ENCODE measurements at places on chromosomes 2 and 18.

DNA sequence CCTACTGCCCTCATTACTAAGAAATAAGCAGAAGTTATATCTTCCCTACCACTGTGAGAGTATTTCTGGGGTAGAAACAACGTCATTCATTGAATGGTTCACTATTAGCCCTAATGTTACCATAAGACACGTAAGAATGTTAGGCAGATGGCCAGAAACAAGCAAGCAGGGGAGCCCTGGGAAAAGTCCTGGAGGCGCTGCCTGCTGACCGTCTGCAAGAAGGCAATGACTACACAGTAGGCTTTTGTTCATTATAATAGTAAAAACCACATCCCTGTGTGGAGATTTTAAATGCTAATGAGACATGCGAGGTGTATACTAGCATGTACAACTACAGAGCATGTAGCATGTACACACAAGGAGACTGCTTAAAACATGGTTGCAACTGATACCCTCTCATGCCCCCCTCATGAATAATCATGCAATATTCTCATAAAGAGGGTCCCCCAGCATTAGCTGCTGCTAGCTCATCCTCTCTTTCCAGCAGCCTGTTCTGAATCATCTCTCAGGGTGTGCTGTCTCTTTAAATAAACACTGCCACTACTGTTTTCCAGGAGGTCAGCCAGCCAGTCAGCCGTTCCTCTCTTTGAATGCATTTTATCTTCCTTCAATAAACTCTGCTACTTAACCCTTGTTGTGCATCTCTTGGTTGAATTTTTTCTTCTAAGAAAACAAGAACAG is 23.6 kb downstream of the SUCLG1 start:
- DNase-seq, result no peak

DNA sequence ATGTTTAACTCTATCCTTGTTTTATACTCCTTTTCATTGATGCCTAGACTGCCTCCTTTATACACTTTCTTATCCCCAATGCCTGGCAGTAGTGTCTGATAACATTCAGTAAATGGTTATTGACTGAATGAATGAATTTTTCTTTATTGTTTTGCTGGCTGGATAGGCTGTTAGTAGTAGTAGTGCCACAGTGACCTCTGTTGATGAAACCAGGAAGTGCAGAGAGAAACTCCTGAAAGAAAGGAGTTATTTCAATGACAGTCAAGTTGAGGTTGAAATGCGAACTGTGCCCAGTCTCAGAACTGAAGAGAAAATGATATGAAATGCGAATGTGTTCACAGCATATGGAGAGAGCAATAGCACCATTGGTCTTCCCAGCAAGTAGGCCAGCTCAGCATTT is 26.8 kb upstream of the SLC9A2 start:
- no peak for DNase-seq

GRCh38 chr2:68018727-68019126 is 44.1 kb downstream of the C1D start:
- no peak for DNase-seq

DNA sequence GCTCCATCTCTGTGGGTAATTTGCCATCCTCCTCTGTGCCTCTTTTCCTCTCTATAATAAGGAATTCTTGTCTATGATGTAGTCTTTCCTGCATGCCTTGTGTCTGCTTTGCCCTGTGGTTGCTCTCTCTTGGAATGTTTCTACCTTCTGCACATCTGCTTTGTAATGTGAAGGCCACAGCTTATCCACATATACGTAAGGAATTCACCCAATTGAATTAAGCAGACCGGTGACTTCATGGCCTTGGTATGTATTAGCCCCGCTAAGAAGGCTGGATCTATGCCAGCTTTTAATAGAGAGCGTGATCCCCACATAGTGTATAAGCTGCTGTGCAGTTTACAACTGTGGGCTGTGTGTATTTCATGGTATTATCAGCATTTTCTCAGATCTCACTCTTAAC is 274.7 kb downstream of the RNF144A start:
- no peak for DNase-seq

- DNase-seq, result no peak
Observed at GRCh38 chr18:45617284-45617683, 2.0 kb downstream of the SLC14A2 start.

- DNase-seq, result no peak
Observed at GRCh38 chr2:238569507-238570195, 142.9 kb downstream of the ASB1 start.

DNA sequence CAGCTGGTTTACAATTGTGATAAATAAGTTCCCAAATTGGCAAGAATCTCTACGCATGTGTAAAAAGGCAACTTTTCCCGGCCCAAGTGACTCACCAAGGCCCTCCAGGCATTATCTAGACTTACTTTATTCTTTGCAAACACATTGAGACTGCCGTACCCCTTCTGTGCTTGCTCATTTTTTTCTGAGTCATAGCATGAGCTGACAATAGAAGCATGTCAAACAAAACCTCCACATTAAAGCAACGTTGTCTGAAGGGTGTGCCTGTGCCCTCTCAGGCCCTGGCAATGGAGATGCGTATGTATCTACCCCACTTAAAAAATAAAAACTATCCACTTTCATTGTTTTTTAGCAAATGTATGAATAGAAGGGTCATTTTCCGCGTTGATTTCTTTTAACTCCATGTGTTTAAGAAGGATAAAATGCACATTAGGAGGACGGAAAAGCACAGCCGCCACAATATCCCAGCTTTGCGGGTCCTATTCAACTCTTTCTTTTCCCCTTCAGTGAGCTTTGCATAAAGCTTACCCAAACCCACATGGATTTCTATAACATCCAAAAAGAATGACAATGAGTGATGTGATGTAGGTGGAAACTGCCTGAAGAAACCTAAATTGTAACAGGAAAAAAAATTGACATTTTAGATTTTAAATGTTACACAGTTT is 298.2 kb downstream of the CDCA7 start:
- DNase-seq, result no peak

GRCh38 chr2:44462934-44463849 is 101.4 kb downstream of the CAMKMT start:
- DNase-seq, result no peak

DNA sequence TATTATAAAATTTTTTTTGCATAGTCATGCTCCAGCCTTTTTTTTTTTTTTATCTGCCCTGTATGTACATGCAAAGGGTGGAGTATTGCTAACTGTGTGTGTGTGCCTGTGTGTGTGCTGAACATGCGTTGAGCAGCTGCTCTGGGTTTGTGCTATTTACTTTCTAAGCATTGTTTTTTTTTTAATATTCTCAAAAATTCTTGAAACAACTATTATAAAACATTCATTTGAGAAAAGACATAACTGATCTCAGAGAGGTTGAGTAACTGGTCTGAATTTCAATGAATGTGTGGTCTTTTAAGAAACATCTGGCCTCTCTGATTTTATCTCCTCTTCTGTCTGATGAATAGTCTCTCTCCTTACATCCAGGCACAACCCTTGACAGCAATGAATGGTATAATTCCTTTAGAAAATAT is 366.0 kb upstream of the SLC14A2 start:
- DNase-seq, result no peak

DNA sequence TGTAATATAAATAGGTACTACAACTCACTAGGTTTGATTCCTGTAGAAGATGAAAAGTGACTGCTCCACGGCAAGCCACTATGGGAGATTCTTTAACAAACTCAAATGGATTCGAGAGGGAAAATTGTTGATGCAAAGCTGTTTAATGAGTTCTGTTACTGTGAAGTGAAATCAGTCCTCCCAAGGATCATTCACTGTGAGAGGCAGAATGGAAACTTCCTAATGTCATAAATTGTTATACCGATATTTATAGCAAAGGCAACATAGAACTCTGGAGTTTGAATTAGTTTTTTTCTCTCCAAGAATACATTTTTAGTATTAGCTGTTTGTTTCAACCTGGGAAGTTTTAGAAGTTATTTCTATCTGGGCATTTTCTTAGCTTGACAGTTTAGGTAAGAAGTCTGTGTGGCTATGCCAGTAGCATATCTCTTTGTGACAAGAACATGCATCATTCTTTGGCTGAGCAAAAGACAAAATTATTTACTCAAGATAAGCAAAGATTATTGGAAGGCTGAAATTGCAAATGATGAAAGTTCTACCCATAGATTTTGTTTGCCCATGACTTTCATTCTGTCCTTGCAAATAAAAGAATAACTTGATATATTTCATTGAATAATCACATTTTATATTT is 979.7 kb downstream of the DPP10 start:
- no peak for DNase-seq

DNA sequence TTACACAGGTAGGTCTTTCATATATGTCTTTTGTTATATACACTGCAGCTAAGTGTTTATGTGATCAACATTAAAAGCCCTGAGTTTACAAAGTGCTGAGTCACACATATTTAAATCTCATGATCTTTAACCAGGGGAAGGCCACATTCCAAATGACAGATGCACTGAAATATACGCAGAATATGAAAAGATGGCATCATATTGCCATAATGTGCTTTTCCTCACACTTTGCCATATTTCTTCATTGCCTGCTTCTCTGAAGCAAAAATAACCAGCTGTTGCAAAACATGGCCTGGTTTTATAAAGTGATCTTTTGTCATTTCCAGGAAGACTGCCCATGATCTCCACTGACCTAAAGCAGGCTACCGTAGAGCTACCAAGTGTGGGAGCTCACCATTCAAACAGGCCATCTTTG is 93.5 kb upstream of the MAPRE2 start:
- DNase-seq, result no peak

- no peak for DNase-seq
Observed at GRCh38 chr2:219228041-219228910, 1.2 kb downstream of the ATG9A start.

DNA sequence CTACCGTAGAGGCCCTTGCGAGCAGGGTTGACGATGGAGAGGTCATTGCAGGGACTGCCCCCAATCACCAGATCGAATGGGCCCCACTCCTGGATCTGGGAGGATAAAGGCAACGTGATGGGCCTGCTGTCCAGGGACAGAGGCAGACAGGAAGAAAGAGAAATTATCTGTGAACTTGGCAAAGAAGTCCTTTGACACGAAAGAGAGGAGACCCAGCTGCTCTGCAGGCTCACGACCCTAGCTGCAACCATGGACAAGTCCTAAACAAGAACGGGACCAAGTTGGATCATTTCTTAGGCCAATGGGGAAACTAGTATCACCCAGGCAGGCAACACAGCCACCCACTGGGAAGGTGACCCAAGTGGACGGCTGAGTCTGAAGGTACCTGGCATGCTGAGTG is 72.3 kb upstream of the POMC start:
- no peak for DNase-seq

DNA sequence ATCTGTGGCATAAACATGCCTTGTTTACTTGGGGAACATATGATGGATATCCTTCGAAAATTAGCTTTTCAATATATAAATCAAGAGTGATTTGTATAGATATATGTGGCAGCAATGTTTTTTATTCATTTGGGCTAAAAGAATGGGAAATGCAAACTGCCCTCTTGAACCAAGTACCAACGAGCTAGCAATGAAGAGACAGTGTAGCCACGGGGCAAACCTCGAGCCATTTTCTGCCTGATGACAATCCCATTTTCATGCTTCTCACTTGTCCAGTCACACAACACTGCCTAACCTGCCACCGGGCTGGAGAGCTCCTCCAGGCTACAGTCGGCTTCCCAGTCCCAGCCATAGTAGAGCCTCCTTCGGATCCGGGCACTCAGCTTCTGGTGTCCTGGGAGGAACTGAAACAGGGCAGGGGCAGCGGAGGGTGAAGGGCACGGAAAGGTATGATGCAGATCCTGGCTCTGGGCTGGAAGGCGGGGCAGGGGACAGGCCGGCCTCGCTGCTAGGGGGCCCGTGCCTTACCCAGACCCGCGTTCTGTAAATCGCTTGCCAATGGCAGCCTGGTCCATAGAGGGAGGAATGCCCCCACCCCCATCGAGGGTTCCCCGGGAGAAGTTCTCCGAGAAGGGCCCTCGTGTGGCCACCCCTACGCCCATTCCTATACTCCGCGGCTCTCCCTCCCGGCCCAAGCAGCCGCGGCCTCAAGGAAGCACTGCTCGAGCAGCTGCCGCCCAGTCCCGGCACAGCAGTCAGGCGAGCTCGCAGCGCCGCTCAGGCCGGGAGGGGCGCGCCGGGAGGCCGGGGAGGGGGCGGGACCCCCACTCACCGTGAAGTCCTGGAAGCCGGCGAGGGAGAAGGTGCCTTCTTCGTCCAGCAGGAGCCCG is 552 bp downstream of the CNPPD1 start:
- DNase-seq, result no peak

GRCh38 chr2:68774569-68775271 is 40.1 kb downstream of the ARHGAP25 start:
- DNase-seq, result peak; percentile 24

DNA sequence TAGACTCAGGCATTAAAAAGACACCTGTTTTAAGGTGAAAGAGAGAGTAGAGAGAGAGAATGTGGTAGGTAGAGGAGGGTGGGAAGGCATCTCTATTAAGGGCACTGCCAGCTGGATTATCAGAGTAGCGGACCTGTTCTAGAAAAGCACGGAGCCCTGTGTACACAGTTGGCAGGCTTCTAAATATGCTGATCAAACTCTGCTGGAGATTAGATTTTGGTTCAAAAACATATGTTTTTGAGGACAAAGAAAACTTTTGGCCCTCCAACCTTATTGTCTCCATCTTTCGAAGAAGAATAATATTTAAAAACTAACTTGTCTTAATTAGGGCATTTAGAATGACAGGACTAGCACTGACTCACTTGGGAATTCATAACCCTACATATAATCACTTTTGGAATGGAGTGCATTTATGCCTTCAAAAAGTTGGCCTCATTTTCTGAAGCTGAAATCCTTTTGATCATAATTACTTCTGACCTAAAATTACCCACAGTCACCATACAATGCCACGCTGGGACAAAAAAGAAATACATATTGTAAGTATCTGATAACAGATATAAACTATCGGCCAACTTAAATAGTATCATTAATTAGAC is 254.6 kb downstream of the MEIS1 start:
- DNase-seq, result no peak

DNA sequence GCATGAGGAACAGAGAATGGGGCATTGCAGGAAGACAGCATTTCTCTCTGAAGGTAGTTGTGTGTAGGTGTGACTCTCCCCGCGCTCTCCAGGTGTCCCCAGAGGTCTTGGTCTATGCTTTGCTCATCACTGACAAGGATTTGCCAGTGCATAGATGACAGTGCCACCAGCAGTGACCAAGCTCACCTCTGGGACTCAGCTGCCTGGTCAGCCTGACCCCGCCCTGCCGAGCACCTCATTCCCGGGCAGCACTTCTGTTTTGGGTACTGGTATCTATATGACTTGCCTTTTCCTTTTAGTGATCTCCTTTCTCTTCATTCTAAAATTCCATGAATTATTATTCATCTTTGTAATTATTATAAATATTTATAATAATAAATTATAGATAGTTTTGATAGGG is 59.1 kb downstream of the GBX2 start:
- DNase-seq, result no peak

GRCh38 chr2:216508229-216508628 is 9.6 kb downstream of the RPL37A start:
- DNase-seq, result no peak

- no peak for DNase-seq
Observed at GRCh38 chr2:101558740-101559525, 84.0 kb upstream of the RFX8 start.

- no peak for DNase-seq
Observed at GRCh38 chr2:28399956-28400355, 7.3 kb downstream of the FOSL2 start.

DNA sequence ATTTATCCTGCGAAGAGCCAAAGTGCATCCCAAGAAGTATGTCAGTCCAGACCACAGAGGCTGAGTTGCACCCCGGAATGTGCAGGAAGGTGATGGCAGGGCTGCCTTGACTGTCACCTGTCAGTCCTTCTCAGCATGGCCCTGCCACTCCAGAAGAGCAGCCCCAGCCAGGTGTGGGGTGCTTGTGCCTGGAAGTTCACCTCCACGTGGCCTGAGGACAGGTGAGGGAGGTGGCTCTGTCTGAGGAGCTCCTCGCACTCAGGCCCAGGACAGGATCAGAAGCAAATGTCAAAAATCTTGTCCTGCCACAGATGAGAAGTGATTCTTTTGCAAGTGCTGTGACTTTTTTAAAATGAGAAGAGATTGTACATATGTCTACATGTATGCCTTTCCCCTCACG is 31.4 kb upstream of the B3GNT7 start:
- DNase-seq, result no peak

All from T-helper 2 cell (primary cell).